Activated T-helper 1 cell treated with anti-CD3 and anti-CD28 coated beads, Interleukin-12 subunit alpha, Interleukin-12 subunit beta, Interleukin-2, Interleukin-4 antibody, amounts not matched to agents 30 ng/mL and 10 ng/mL and 1 ng/mL, durations not matched to agents 14 hours and 24 hours and 36 hours (primary cell): ENCODE measurements at places on chromosomes 13 and 19. TPM values are rescaled to one million over a fixed set of nuclear protein-coding genes. Genes with fewer than 3 reads are reported as not detected.
A peak's percentile ranks its signal among the peaks of the same experiment; 100 is the strongest.

The S1PR5 gene
- total RNA-seq: not detected in 2 replicates

The DAND5 gene
- total RNA-seq: 0.10 TPM in 2 replicates

The SOX1 gene
- not detected in 2 replicates for total RNA-seq

The TEX101 gene
- not detected in 2 replicates for total RNA-seq

The LCP1 gene
- total RNA-seq: 758 and 774 TPM in 2 replicates

The CGB3 gene
- not detected in 2 replicates for total RNA-seq

The LRG1 gene
- total RNA-seq: 0.27 and 0.39 TPM in 2 replicates

The PSPN gene
- total RNA-seq: 1.3 and 1.6 TPM in 2 replicates

The SLITRK6 gene
- not detected in 2 replicates for total RNA-seq

The TMEM143 gene
- total RNA-seq: 7.7 and 14.9 TPM in 2 replicates

The PSG2 gene
- total RNA-seq: not detected in 2 replicates

The FBXO27 gene
- 0.12 and 0.54 TPM in 2 replicates for total RNA-seq

GRCh38 chr19:29941828-29942403 is at the start of gene URI1:
Gene URI1 (plus strand): TSS chr19:29942239. CDS start chr19:29942548, 309 bp downstream.
- peak; percentile 93 for DNase-seq
- peak within 1 kb of the TSS; percentile 96 for H3K27ac ChIP-seq
- peaks cover 12% of the 10 kb centered on the region for H3K36me3 ChIP-seq
- H3K27me3 ChIP-seq: peaks cover 2% of the 10 kb centered on the region
- peaks cover 48% of the 10 kb centered on the region for H3K4me1 ChIP-seq

DNA sequence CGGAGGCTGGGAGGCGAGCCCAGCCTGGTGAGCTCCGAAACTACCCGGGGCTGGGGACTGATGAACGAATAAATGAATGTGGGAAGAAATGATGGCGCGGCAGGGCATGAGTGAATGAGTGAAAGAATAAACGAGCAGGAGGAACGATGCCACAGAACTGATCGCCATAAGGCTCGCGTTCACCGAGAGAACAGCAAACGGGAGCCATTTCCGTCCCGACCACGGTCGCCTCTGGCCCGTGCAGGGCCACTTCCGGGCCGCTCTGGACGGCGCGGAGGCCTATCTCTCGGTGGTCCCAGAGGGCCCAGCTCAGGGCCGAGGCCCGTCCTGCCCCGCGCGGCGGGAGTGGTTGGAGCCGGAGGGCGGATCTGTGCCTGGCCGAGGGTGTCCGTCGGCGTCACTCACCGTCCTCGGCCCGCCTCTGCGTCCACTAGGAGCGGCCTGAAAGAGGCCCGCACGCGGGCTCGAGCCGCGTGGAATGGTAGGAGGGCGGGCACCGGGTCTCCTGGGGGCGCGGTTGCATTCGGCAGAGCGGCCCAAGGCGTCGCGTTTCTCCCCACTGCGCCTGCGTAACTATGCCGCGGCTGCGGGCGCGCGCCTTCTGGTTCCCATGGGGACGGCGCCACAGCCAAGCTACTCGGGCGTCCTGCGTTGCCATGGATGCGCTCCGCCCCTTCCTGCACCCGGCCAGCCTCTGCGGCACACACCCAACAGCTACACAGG is at the start of gene ZNF497:
Gene ZNF497, minus strand, starts transcription at position 480 of the 723 bp plus-strand sequence. CDS start 5,116 bp downstream, outside the sequence.
- H3K36me3 ChIP-seq: no peaks in the 10 kb centered on the region
- peak within 1 kb of the TSS; percentile 94 for H3K4me3 ChIP-seq
- H3K4me1 ChIP-seq: peaks cover 7% of the 10 kb centered on the region
- H3K27me3 ChIP-seq: no peaks in the 10 kb centered on the region
- DNase-seq: peak; percentile 95

DNA sequence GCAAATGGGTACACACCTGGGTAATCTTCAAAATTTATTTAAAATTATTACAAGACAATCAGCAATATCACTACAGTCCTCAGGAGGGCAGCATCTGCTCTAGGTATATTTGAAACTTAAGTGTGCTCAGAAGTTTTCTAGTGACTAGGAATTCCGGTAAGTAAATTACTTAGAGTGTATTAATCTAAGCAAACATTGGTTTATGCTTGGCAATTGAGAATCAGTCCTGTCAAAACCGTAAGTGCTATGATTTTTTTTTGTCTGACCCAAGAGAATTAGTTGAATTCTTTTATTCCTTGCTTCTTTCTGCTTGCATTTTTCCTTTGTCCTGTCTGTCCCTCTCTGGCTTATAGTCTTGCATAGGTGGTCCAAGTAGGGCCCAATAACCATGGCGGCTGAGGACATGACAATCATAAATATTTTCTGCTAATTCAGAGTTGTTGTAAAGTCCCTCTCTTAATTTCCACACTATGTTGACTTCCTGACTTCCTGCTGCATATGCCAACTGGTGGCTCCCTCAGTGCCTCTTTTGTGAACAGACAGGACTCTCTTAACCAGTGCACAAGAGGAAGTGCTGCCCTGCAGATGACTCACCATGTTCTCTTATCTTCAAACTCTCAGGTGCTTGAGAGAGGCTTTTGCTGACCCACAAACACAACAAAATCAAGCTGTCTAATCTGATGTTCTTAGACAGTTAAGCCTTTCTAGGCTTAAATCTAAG is 82.2 kb downstream of the SLAIN1 start:
- H3K4me3 ChIP-seq: no peak overlapping the region
- H3K27me3 ChIP-seq: peaks cover 3% of the 10 kb centered on the region
- no peak for DNase-seq
- H3K27ac ChIP-seq: no peak overlapping the region

DNA sequence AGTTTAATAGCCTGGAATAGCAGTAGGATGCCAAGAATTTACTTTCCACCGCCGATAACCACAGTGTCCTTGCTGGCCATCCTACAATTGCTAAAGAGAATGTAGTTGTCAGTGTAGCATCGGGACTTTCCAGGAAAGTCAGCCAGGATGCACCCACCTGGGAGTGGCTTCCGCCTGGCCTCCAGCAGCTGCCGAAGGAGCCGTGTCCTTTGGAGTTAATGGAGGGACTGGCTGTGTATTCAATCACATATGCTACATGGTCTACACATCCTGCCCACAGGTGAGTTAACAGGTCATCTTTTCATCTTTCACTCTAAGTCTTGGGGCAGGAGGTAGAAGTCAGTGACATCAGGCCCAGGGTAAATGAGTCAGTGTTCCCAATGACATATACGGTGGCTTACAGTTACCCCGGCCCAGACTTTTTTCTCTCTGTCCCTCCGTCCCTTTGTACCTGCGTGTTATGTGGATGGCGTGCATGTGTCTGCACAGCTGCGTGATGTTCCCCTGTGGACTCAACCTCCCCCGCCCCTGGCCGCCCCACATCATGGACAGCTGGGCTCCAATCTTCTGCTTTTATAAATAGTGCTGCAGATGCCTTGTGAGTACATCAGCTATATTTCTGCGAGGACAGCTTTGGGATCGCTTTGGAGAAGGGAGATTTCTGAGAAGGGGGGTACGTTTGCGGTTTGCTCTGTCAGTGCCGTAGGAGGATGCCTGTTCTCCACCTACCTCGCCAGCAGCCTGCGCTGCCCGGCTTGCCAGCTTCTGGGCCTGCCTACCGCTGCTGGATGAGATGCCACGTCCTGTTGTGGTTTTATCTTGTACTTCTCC is 63.1 kb downstream of the ATP11A start:
- H3K4me1 ChIP-seq: peaks cover 13% of the 10 kb centered on the region
- H3K27ac ChIP-seq: peak overlapping the region; percentile 34
- H3K4me3 ChIP-seq: no peak overlapping the region

DNA sequence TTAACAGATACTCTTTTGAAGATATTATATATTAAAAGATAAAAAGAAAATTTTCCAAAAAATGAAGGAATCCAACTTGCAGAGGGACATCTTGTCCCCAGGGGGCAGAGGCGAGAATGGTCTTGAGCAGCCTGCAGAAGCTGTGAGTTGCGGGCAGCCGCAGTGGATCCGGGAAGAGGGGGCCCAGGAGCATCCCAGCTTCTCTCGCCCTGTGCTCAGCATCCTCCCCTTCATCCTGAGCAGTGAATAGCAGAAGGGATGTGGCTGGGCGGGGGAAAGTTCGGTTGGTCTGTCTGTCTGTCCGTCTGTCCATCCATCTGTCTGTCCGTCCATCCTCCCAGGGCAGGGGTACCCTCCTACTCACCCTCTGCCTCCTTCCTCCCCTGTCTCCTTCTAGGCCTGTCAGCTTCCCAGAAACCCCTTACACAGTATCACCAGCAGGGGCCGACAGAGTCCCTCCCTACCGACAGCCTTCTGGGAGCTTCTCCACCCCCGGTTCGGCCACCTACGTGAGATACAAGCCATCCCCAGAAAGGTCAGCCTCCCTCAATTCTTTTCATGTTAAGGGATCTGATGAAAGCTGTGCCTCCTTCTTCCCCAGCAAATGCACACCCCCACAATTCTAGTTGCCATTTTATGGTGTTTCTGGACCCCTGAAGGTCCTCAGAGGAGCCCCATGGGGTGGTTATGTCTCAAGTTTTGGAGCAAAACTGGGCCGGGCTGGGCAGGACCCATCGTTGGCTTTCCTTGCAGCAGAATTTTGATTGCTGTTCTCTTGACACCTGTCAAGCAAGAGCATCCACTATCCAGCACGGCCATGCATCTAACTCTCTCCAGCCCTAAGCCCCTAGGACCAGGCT is 81.6 kb downstream of the DPF1 start:
- H3K27ac ChIP-seq: no peak overlapping the region
- H3K36me3 ChIP-seq: no peaks in the 10 kb centered on the region
- no peaks in the 10 kb centered on the region for H3K27me3 ChIP-seq
- DNase-seq: peak; percentile 7
- no peaks in the 10 kb centered on the region for H3K4me1 ChIP-seq

GRCh38 chr19:16542910-16543472 is 754 bp upstream of the CHERP start:
- peak overlapping the region; percentile 95 for H3K4me3 ChIP-seq
- H3K27me3 ChIP-seq: no peaks in the 10 kb centered on the region
- DNase-seq: no peak
- H3K27ac ChIP-seq: peak overlapping the region; percentile 94
- H3K36me3 ChIP-seq: peaks cover 30% of the 10 kb centered on the region

- peak overlapping the region; percentile 66 for H3K27ac ChIP-seq
- peaks cover 11% of the 10 kb centered on the region for H3K4me1 ChIP-seq
- H3K4me3 ChIP-seq: no peak overlapping the region
- H3K36me3 ChIP-seq: no peaks in the 10 kb centered on the region
- H3K27me3 ChIP-seq: peaks cover 81% of the 10 kb centered on the region
- DNase-seq: no peak
These were observed 3.2 kb downstream of the PDX1 start for GRCh38 chr13:27922883-27923612.

- no peak overlapping the region for H3K4me3 ChIP-seq
- peaks cover 5% of the 10 kb centered on the region for H3K4me1 ChIP-seq
- peaks cover 31% of the 10 kb centered on the region for H3K36me3 ChIP-seq
- no peak for DNase-seq
These were observed 38.2 kb downstream of the TMTC4 start for GRCh38 chr13:100636441-100636840.

DNA sequence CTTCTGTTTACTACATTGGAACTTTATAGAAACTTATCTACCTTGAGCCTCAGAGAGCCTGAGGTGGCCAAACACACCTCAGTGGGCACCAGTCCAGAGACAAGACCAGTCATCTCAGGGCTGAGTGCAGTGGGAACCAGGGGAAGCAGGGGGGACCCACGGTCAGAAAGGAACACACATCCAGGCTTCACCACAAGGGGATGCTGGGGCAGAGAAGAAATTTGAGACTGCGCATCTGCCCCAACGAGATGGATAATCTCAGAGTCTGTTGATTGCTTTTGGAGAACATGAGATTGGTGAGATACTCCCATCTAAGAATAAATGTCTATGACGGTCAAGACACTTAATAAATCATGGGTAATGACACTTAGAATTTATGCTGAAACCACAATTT is 98.7 kb downstream of the DOCK9 start:
- peaks cover 69% of the 10 kb centered on the region for H3K36me3 ChIP-seq
- no peak overlapping the region for H3K4me3 ChIP-seq
- H3K27me3 ChIP-seq: no peaks in the 10 kb centered on the region
- DNase-seq: no peak
- peaks cover 35% of the 10 kb centered on the region for H3K4me1 ChIP-seq
- H3K27ac ChIP-seq: no peak overlapping the region

GRCh38 chr13:45718992-45719391 is 16.9 kb downstream of the CBY2 start:
- no peak overlapping the region for H3K4me3 ChIP-seq
- no peaks in the 10 kb centered on the region for H3K4me1 ChIP-seq
- H3K27me3 ChIP-seq: no peaks in the 10 kb centered on the region
- no peaks in the 10 kb centered on the region for H3K36me3 ChIP-seq
- H3K27ac ChIP-seq: no peak overlapping the region
- DNase-seq: no peak

- H3K4me1 ChIP-seq: peaks cover 18% of the 10 kb centered on the region
- no peaks in the 10 kb centered on the region for H3K27me3 ChIP-seq
- peaks cover 5% of the 10 kb centered on the region for H3K36me3 ChIP-seq
- no peak for DNase-seq
- H3K4me3 ChIP-seq: no peak overlapping the region
- no peak overlapping the region for H3K27ac ChIP-seq
These were observed 880.6 kb downstream of the UQCRFS1 start for GRCh38 chr19:28332351-28332750.

- no peak for DNase-seq
- H3K4me3 ChIP-seq: no peak overlapping the region
- peaks cover 18% of the 10 kb centered on the region for H3K4me1 ChIP-seq
- no peak overlapping the region for H3K27ac ChIP-seq
These were observed 52.6 kb downstream of the ALOX5AP start for GRCh38 chr13:30787738-30788525.

DNA sequence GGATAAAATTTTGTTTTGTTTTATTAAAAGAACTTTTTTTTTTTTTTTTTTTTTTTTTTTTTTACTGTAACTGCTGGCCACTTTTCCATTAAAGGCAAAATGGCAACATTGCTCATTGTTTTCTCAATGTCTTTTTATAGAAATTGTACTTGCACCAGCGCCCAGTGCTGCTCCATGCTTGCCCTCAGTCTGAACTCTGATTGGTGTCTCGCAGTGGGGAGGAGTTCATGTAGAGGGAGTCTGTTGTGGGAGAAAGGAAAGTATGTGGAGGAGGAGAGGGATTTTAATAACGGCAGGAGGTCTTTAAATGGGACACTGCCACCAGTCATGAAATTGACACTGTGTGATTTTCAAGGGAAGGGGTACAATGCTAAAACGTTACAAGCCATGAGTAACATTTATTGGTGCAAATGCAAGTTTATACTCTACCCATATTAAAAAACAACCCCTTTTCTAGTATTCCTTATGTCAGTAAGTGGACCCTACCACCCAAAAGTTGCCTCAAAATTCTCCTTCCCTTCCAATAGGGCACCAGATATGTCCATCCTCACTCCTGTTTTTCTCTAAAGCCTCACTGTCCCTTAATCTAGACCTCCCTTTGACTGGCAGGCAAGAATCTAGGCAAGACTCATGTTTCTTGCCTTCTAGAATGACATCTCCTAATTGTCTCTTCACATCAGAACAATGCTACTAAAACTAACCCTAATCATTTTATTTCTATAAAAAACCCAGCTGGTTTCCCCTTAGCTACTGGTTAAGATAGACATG is 3.2 kb downstream of the RASL11A start:
- no peak overlapping the region for H3K4me3 ChIP-seq
- peaks cover 11% of the 10 kb centered on the region for H3K4me1 ChIP-seq
- H3K27ac ChIP-seq: no peak overlapping the region
- no peaks in the 10 kb centered on the region for H3K36me3 ChIP-seq

DNA sequence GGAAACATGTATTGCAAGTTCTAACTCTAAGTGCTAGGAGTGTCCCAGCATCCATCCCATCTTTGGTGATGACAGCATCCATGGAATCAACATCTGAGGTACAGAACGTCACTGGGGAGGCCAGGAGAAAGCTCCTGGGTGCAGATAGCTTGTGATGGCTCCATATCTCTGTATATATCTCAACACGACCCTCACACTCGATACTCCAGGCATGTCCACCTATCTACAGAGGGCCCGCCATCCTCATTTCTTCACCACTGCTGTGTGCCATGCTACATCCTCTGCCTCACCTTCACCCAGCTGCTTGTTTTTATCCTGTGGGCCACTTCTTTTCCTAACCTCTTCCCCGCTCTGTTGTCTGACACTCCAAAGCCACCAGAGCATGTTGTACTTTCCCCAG is 100.4 kb upstream of the SERP2 start:
- H3K27me3 ChIP-seq: no peaks in the 10 kb centered on the region
- DNase-seq: no peak
- H3K4me1 ChIP-seq: peaks cover 54% of the 10 kb centered on the region
- no peak overlapping the region for H3K4me3 ChIP-seq
- peak overlapping the region; percentile 2 for H3K27ac ChIP-seq
- H3K36me3 ChIP-seq: no peaks in the 10 kb centered on the region
